Right ventricle myocardium superior (tissue), 1 donor: ENCODE measurements at places on chromosomes 3 and 15. TPM values are rescaled to one million over a fixed set of nuclear protein-coding genes. Genes with fewer than 3 reads are reported as not detected.

Gene CX3CR1
- total RNA-seq: 1.5 TPM

DNA sequence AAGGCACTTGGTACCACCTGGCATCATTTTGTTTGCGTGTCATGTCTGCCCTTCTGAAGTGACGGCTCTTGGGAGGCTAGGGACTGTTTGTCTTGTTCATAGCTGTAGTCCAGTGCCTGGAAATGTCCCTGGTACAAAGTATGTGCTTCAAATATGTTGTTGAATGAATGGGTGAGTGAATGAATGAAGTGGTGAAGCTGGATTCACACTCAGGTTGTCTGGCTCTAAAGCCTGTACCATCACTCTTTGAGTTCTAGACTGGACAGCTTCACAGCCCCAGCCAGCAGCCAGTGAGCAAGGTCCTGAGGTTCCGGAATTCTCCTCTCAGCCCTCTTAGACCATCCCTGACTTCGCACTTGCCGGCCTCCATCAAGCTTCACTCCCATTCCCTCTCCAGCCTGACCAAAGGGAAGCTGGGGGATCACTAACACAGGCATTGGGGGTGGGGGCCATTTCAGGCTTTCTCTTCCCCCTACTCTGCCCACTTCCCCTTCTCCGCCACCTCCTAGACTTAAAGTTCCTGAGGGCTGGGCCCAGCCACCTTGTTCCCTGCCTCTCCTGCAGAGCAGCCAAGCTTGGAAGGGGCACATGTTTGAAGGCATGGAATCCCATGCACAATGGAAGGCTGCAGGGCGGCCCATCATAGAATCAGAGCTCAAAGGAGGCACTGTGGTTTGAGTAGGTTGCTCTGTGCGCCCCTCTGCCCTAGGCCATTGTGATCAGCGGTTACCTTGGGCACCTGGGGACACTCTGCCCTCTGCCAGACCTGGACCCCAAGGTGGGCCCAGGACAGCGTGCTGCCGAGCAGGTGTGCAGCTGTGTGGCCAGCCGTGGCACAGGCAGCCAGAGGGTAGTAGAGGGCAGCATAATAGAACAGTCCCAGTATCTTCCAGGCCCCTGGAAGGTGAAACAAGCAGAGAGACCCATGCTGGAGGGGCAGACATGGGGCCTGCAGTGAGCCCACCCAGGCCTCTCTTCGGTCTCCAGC is 7.7 kb downstream of the STRA6 start:
- no peak for DNase-seq

- DNase-seq: no peak
Measured at GRCh38 chr3:16419640-16420241, 93.8 kb downstream of the RFTN1 start.

DNA sequence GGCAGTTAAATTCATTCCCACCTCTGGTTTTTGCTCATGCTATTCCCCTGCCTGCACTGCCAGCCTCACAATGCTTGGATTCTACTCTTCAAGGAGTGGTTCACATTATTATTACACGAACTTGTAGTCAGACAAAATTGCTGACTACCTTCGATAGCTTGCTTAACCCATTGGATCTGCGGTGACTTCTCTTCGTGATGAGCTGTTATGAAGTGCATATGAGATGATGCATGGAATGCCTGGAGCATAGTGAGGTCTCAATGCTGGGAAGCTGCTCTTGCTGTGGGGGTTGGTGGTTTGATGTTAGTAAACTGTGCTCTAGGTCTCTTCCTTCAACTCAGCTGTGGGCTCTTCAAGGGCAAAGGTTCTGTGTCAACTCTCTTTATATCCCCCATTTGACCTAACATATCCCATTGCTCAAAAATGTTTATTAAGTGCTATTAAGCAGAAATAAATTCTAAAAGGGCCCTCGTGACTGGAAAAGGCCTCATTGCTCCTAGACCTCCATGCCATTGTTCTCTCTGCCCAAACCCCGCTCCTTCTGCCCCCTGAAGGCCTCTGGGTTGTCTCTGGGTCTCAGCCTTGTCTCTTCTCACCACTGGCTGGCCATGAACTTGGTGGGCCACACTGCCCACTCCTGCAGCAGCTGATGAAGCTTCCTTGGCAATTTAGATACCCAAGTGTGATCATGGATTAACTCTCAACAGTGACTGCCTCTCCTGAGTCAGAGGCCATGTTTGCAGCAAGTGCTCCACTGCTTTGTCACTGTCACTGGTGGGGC is 4.5 kb upstream of the SLCO2A1 start:
- no peak for DNase-seq

DNA sequence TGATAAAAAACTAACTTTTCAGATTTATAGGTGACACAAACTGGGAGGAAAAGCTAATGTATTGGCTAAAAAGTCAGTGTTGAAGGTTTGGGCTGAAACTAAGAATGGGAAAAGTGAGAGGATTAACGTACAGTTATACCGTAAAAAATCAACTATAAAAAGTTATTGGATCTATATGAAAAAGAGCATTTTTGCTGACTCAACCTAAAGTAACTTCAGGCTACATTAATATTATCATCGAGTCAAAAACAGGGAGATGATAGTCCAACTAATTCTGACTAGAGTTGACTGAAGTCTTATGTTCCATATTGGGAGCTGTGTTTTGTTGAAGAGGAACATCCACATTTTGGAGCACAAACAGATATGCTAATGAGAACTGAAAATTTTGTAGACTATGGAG is 19.9 kb downstream of the ZNF654 start:
- DNase-seq: no peak
